ENCODE measurements at places on chromosomes 2 and 18.

DNA sequence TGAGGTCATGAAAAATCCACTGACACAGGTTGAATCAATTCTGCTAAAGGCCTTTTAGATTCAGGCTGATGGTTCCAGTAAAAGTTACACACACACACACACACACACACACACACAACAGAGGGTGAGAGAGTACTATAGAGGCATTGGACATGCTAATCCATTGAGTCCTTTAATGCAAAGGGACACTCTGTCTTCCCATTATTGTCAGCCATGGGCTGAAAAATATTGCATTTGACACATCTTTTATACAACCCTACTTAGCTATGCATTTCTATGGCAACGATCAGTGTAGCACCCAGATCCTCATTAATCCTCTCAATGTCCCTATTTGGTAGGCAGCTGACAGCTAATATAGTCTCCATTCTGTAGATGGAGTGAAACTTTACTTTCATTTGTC is 440.8 kb upstream of the RGPD4 start:
- no peak for DNase-seq

DNA sequence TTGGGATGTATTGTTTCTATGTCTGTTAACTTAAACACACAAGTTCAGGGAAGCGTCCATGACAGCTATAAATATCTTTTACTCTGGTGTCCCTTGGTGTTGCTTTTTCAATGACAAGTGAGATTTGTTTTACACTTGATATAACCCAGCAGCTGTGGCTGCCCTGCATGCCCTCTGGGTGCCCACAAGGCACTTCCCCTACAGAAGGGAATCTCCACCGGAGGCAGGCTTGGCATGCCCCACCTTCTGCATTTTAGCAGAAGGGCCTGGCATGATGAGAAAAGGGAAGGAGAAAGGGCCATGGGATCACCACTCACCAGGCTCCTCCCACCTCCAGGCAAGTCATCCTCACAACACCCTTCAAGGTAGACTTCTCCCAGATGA is 68.7 kb downstream of the TMEM247 start:
- DNase-seq = no peak

DNA sequence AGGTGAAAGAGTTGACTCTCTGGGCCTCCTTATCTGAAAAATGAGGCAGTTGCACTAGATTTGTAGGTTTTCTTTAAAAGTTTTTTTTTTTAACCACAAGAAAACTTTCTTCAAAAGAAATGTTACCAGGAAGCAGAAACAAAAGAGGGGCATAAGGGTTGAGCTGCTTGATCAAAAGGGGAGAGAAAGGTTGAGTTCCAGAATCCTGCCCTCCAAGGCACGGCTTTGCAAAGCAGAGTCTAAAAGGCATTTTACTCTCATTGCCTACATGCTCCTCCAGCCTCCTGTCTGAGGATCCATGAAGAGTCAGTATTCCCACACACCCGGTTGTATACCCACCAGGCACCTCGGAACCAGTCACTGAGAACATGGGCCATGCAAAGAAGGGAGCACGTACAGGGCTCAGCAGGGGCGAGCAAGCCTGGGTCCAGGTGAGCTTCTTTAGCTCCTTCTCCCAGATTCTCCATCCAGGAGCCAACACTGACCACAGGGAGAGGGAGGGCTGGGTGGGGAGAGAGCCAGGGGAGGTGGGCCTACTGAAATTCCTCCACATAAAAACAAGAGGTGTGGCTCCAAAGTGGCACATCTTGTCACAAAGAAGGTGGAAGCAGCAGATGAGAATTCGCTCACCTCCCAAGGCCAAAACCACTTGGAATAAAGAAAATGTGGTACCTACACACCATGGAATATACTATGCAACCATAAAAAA is 116.0 kb upstream of the EPC2 start:
- no peak for DNase-seq

DNA sequence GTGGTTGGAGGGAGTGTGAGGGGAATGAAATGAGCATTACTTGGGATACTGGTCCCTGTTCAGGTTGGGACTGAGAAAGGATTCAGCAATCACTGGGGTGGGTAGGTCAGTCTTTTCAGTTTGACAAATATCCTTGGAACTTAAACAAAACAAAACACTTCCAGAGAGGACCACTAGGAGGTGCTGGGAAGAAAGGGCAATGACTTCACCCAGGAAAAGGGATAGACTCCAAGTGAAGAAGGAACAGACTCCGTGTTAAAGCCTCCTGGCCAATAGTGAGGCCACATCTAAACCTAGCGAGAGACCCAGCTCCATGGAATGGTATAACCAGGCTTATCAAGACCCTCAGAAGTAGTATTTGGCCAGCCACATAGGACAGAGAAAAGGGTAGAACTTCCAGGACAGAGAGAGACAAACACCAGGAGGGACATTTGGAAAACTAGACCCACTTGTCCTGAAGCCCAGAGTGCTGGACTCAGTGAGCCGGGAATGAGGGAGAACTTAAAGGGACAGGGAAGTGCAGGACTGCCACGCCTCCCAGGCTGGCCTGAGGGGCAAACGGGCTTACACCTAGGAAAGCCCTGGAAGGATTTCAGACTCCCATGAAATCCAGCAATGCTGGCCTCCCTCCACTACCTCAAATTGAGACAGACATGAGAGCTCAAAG is 19.6 kb upstream of the KCNG3 start:
- no peak for DNase-seq

GRCh38 chr2:38259311-38259710 is 117.8 kb downstream of the ATL2 start:
- DNase-seq = no peak

GRCh38 chr2:21103274-21103891 is 20.4 kb upstream of the TDRD15 start:
- DNase-seq = no peak

GRCh38 chr2:120669121-120669952 is 66.3 kb upstream of the GLI2 start:
- no peak for DNase-seq

- DNase-seq = no peak
These were observed 166.1 kb upstream of the RAB6C start for GRCh38 chr2:129813404-129813803.

DNA sequence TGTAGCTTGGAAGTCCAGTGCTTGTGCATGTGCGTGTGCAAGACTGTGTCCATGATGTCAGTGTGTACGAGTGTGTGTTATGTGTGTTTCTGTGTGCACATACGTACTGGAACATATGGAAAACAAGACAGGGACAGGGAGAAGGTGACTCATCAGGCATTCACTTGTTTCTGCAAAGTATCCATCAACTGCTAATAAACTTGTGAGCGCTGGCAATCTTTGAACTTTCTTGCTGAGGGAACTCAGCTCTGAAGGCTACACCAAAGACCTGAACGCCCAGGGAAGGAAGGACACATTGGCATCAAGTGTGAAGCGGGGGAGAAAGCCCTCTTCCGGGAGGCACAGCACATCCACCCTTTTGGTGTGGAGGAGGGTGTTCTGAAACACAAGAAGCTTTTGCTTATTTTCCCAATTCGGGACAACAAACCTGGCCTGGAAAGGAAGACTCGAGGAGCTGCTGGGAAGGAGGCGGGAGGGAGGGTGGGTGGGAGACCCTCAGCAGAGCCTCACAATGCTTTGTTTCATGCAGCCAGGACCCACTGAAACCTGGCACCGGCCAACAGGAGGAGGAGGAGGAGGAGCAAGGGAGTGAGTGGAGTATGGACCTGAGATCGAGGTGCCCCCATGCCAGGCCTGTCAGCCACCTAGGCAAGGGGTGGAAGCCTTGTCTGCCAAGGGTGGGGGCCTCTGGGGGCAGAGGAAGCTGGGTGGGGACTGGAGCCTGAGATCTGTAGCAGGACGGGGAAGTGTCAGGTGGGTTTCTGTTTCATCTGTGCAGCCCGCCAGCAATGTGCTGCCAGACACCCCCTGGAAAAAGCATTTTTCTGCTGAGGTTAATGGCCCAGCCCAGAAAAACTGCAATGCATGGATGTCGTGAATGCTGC is 26.8 kb downstream of the SMAD7 start:
- DNase-seq = no peak

- no peak for DNase-seq
These were observed 38.5 kb downstream of the INPP5D start for GRCh38 chr2:233098618-233099017.

- DNase-seq = no peak
These were observed 10.5 kb downstream of the PKP4 start for GRCh38 chr2:158467248-158467647.

GRCh38 chr18:62399276-62399675 is 74.2 kb downstream of the TNFRSF11A start:
- no peak for DNase-seq

- DNase-seq = no peak
These were observed 7.9 kb downstream of the PAX3 start for GRCh38 chr2:222290736-222291484.

- DNase-seq = no peak
These were observed 19.4 kb downstream of the TOGARAM2 start for GRCh38 chr2:29000481-29000880.

DNA sequence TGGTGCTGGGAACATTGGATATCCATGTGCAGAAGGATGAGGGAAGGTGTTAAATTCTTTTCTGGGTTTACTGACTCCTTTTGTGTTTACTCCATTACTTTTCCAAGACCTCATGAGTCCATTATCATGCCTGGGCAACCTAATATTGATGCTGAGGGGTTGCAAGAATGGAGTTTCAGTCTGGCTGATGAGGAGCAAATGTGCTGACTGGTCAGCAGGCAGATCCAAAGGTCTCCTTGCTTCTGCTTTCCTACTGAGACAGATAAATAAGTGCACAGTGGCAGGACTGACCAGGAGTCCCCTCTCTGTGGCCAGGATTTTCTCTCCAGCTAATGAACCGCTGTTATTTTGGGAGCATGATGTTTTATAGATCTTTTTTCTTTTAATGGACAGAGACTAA is 43.6 kb upstream of the WIPF1 start:
- no peak for DNase-seq

- no peak for DNase-seq
These were observed 59.9 kb downstream of the SH3RF3 start for GRCh38 chr2:109188898-109189297.

GRCh38 chr2:140465301-140465700 is 1665.5 kb downstream of the LRP1B start:
- DNase-seq = no peak

GRCh38 chr18:73110307-73110706 is 242.5 kb upstream of the NETO1 start:
- DNase-seq = no peak

- DNase-seq = no peak
These were observed 195.6 kb upstream of the COPS8 start for GRCh38 chr2:236889791-236890704.

- DNase-seq = no peak
These were observed 158.1 kb downstream of the MTCL1 start for GRCh38 chr18:8863427-8863826.

GRCh38 chr2:120421830-120422175 is 75.9 kb downstream of the INHBB start:
- no peak for DNase-seq

GRCh38 chr2:71704688-71705087 is 251.3 kb downstream of the DYSF start:
- no peak for DNase-seq

GRCh38 chr2:23388756-23389514 is 4.0 kb downstream of the KLHL29 start:
- no peak for DNase-seq

DNA sequence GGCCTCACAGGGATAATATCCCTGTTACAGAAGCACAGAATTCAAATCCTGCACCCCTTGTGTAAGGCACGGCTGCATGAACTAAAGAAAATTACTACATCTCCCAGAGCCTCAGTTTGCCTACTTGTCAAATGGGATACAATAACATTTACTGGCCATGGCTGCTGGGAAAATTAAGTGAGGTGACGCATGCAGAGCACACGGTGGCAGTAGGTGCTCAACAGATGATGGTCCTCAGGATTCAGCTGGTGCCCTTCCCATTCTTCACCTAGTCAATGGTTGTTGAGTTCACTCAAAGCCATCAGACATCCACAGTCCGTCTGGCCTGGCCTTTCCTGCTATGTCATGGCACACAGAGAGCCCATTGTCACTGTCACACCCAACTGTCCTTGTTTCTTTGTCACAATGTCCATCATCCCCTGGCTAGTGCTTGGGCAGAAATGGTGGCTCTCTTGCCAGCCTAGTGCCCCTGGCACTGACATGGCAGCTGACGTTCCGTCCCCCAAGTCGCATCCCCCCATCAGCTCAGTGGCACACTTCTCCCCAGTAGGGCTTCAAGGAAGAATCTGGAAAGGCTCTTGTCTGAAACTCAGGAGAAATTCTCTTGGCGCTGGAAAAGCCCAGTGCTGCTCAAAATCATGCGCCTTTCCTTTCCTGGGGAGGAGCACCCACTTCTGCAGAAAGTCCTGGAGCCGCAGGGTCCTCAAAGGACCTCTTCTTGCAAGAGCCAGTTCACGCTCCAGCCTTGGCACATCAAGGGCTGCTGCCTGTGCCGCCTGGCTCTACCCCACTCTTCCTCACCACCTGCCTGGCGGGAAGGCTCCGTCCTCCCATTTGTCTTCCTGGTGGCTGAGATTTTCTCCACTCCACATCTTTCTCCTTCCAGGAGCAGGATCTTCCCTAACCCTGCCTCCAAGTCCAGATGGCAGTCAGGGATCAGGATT is 55.9 kb upstream of the SLC66A3 start:
- DNase-seq = no peak

DNA sequence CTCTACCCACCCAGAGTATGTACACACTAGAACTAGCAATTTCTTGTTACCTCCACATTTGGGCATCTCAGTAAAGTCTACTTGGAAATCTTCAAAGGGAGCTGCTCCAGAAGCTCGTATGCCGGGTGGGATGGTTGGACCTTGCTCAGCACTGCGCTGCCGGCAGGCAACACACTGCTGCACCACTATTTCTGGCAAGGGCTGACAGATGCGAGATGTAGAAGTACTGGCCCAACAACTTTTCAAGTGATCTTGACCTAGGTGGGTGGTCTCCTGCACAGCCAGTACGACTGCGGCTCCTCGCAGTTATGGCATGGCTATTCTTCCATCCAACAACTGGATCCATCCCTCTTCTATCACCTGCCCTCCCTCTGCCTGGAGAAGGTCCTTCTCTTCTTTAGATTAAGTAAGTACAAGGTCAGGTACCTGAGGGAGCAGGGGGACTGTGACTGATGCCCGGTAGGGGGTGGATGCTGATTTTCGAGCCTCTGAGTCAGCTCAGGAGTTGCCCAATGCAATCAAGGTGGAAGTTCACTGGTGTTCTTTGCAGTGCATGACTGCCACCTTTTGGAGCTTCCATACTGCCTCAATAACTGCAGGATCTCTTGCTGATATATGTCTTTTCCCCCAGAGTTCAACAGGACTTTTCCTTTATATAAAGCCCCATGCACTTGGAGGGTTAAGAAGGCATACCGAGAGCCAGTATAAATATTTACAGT is 100.4 kb upstream of the SLC1A4 start:
- no peak for DNase-seq

DNA sequence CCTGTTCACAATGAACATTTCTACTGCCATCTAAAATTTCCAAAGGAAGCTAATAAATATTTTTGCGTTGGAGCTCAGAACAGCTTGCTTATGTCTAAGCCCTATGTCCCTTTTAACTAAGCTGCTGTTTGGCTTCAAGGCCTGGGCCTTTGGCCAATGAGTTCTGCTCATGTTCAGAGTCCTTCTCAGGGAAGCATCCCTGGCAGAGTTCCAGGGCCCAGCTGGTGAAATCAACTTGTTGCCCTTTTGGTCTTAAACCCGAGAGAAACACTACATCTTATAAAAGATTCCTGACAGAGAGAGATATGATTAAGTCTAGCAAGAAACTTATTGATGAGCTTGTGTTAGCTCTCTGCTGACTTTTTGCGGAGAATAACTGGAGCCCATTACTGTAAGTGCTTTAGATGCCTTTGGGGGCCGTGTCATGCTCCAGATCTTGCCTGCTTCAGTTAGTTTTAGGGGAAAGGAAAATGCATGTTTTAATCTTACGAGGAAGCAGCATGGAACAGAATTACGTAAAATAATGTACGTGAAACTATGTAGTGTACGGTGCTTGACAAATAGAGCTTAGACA is 102.5 kb upstream of the NOSTRIN start:
- no peak for DNase-seq
